IPS DF 6.9 (cell line): ENCODE measurements at places on chromosomes 5 and 9.

GRCh38 chr5:102545175-102545574, 46.4 kb upstream of the SLCO6A1 start:
- peak; percentile 50 for DNase-seq

DNA sequence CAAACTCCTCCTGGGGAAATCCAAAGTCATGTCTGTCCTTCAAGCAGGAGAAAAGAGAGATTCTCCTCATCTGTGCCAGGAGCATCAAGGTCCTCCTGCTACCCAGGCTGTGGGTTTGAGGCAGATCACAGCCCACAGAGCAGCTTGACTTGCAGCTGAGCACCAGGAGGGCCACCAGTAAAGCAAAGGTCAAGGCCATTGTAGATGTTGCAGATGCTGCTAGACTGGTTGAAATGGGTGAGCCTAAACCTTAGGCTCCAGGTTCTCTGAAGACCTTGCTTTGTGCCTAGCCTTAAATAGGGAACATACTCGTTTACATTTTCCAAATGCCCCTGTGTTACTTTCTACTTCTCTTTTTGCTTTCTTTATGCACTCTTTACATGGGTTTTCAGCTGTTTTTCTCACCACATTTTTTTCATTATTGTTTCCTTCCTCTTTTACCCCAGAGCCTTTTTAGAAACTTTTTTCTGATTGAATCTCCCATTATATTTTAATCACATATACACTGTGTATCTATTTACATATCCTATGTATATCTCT, at the start of gene IFNA2:
TSS of gene IFNA2 (minus strand) at position 268 of the 540 bp plus-strand sequence. CDS start at position 199, 69 bp downstream.
- no peak for DNase-seq

DNA sequence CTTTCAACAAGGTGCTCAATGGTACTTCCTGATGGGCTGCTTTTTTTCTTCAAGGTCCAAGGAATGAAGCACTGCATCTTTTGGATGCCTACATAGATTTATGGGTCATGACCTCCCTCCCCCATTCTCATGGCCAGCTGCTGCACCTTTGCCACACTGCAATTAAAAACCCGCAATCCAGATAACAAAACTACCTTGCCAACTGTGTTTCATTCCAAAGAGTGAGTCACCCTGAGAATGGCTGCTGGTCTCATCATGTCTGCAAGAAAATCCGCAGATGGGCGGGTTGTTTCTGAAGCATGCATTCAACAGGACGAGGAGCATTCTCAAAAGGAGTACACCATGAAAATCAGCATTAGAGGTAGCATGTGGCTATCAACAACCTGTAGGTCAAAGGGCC, 139.8 kb downstream of the ELAVL2 start:
- no peak for DNase-seq

- no peak for DNase-seq
Measured at GRCh38 chr5:51889703-51890102, 506.5 kb downstream of the ISL1 start.

DNA sequence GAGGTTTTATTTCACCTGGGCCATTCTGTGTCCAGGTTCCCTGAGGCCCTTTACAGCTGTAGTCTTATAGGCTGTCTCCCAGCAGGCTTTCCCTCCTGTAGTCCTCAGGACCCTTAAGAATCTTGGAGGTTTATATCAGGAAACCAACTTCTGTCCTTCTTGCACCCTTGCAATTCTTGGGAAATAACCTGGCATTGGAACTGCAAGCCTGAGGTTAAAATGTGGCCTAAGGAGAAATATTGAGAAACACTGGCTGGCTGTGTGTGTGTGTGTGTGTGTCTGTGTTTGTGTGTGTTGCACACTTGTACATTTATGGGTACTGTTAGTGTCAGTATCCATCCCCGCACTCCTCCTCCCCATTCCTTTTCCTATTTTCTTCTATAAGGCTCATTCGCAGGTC, 168.9 kb downstream of the PAPPA start:
- no peak for DNase-seq

GRCh38 chr9:73116880-73117279, 34.8 kb upstream of the ANXA1 start:
- DNase-seq, result no peak

DNA sequence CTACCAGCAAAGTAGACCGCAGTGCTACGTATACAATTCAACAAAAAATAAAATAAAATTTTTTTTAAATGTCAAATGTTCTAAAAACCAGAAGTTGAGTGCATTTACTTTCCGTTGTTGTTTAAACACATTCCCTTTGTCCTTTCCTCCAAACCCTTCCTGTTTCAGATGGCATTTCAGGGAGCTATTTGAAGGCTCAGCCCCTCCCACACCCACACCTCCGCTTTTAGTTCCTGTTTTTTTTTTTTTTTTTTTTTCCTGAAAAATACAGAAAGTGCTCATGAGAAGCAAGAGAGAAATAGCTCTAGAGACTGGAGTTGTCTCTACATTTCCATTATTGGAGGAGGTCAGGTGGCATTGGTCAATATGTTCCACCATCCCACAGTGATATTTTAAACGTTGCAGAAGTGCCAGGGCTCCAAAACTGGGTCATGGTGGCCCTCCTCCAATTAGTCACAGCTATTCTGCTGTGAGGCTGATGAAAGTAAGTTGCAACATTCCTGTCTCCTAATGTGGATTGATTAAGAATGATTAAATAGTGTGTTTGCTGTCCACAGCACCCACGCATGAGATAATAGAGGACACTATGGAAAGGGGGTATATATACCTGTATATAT, 106.9 kb downstream of the GABRG2 start:
- no peak for DNase-seq

- DNase-seq, result no peak
Measured at GRCh38 chr5:1137567-1138444, 25.9 kb upstream of the SLC12A7 start.

DNA sequence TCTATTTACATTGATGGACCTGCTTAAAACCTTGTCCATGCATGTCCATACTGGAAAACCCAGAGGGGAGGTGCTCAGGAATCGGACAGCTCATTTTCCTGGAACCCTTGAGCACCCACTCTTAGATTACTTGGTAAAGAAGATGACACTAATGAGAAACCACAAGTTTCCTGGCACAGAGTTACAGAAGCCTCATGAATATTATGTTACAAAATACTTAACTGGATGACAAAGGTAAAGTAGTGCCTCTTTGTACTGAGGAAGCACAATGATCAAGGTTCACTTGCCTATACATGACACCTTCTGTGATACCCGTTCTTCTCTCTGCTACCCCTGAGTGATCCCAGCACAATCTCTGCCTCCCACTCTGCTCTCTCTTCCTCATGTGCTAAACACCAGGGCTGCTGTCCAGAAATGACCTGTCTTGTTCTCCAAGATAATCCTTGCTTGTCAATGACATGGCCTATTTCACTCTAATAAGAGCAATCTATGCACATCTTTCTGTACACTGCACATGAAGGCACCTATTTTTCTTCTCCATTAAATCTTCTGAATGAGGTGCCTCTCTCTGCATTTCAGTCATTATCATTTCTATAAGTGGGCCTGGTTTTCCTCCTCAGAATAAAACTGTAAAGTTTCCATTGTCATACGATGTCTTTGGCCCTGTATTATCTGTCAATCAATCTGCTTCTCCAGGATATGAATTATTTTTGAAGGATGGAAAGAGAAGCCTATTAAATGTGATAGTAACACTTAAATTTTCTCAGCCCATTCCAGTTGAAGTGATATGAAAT, 684.0 kb upstream of the ACO1 start:
- no peak for DNase-seq

- DNase-seq, result no peak
Measured at GRCh38 chr5:139675213-139675612, 27.1 kb downstream of the CXXC5 start.

- DNase-seq, result no peak
Measured at GRCh38 chr9:110068212-110068611, 139.7 kb downstream of the C9orf152 start.

DNA sequence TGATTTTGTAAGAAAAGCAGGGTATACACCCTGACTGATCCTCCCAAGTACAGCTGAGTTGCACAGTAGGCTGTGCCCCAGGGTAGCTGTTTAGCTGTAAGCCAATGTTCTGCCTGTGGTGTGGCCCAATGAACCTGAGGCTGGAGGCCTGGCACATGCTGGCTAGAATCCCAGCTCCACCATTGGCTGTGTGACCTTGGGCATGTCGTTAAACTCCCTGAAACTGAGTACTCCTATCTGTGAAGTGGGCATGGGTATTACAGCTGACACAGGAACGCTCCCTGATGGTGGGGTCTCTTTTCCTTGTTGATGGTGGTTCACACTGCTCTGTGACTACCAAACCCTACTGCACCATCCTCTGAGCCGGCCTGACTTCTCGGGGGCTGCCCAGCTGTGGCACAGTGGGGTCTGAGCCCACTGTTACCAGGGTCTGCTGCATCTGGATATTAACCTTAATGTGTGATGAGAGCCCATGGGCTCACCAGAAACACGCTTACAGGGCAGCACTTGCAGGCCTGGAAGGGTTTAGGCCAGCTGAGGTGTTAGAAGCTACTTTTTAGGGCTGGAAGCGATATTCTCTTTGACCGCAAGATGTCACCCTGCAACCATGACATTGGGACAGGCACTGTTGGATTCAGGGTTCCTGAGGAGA, 7.0 kb upstream of the GADD45G start:
- DNase-seq, result no peak

DNA sequence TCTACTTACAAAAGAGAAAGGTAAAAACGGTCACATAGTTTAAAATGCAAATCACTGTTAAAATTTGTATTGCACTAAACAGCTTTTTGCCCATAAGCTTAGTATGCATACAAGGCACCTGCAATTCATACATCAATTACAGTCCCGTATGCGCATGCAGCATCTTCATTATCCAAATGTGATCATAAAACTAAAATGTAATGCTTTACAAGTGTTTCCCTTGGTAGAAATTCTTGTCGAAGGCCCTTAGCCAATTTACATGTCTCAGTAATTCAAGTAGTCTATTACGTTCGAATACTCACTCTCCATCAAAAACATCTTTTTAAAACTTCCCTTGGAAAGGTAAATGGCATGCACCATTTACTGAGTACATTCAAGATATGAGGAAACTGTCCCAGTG, 32.6 kb downstream of the TRPM6 start:
- no peak for DNase-seq

GRCh38 chr5:135631391-135631790, 52.6 kb upstream of the CXCL14 start:
- no peak for DNase-seq

DNA sequence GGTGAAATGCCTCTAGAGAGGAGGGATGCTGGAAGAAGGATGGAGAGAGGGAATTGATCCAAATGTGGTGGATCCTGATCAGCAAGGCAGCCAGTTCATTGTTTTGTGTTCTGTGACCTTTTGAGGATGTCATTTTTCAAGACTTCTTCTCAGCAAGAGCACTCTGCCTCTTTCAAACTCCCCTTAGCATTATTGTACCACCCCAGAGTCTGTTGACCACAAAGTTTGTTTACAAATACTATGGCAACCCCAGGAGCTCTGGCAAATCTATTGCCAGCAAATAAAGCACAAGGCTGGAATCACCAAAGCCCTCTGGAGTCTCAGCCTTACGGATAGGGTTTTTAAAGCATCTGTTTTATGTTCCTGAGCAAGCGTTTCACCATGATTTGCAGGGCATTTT, 76.2 kb upstream of the SLC1A3 start:
- DNase-seq, result no peak

GRCh38 chr9:124771867-124772679, 962 bp upstream of the NR6A1 start:
- no peak for DNase-seq

DNA sequence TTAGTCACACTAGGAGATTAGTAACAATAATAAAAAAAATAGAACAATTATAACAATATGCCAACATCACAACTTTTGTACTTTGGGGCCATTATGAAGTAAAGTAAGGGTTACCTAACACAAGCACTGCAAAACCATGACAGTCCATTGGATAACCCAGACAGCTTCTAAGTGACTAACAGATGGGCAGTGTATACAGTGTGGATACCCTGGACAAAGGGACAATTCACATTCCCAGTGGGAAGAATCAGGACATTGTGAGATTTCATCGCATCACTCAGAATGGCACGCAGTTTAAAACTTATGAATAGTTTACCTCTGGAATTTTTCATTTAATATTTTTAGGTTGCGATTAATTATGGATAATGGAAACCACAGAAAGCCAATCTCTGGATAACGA, 45.6 kb upstream of the JADE2 start:
- DNase-seq, result no peak

GRCh38 chr5:156715287-156715686, 134.8 kb upstream of the PPP1R2B start:
- DNase-seq, result no peak
